ENCODE measurements at places on chromosomes 2 and 18.

DNA sequence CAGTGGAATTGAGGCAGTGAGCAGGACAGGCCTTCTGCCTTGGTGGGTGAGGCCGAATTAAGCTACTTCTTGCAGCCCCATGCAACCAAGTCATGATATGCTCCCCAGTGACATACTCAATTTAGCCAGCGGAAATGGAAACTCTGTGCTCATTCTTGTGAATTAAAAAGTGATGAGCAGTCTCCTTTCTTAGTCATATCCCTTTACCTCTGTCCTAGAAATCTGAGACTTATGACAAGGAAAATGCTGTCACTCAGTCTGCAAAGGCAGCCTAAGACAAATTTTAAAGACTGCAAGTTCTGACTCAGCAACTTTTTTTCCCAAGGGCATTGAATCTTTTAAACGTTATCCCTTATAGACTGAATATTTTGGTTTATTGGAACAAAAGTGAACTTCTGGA lies 218.2 kb downstream of the SH3BP4 start:
- H3K36me3 ChIP-seq = no peaks in the 10 kb centered on the region
- H3K4me1 ChIP-seq = no peaks in the 10 kb centered on the region
- no peak for DNase-seq
- H3K27ac ChIP-seq = no peak overlapping the region
- H3K27me3 ChIP-seq = no peaks in the 10 kb centered on the region
- no peak overlapping the region for H3K4me3 ChIP-seq

- no peak overlapping the region for H3K4me3 ChIP-seq
- H3K27me3 ChIP-seq = no peaks in the 10 kb centered on the region
- H3K27ac ChIP-seq = no peak overlapping the region
- DNase-seq = no peak
- no peaks in the 10 kb centered on the region for H3K36me3 ChIP-seq
- no peaks in the 10 kb centered on the region for H3K4me1 ChIP-seq
These were observed 311.7 kb downstream of the EIPR1 start for GRCh38 chr2:3065928-3066327.

DNA sequence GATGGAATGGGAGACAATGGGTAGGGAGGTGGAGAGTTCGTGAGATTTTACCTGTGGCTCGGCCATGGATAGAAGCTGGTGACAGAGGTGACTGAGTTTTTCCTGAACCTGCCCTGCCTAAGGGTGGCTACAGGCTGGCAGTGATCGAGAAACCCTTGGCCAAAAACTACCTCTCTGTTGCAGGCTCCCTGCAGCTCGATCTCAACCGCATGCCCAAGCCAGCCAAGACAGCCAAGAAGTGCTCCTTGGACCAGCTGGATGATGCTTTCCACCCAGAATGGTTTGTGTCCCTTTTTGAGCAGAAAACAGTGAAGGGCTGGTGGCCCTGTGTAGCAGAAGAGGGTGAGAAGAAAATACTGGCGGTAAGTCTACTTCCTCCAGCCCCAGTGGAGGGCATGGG lies 225.5 kb downstream of the DYSF start:
- H3K36me3 ChIP-seq = no peaks in the 10 kb centered on the region
- no peaks in the 10 kb centered on the region for H3K4me1 ChIP-seq
- H3K4me3 ChIP-seq = no peak overlapping the region
- no peak overlapping the region for H3K27ac ChIP-seq
- peaks cover 2% of the 10 kb centered on the region for H3K27me3 ChIP-seq

GRCh38 chr18:25314838-25315190 lies 37.2 kb downstream of the ZNF521 start:
- DNase-seq = no peak
- no peak overlapping the region for H3K27ac ChIP-seq
- H3K4me1 ChIP-seq = no peaks in the 10 kb centered on the region
- H3K36me3 ChIP-seq = no peaks in the 10 kb centered on the region
- H3K27me3 ChIP-seq = no peaks in the 10 kb centered on the region

DNA sequence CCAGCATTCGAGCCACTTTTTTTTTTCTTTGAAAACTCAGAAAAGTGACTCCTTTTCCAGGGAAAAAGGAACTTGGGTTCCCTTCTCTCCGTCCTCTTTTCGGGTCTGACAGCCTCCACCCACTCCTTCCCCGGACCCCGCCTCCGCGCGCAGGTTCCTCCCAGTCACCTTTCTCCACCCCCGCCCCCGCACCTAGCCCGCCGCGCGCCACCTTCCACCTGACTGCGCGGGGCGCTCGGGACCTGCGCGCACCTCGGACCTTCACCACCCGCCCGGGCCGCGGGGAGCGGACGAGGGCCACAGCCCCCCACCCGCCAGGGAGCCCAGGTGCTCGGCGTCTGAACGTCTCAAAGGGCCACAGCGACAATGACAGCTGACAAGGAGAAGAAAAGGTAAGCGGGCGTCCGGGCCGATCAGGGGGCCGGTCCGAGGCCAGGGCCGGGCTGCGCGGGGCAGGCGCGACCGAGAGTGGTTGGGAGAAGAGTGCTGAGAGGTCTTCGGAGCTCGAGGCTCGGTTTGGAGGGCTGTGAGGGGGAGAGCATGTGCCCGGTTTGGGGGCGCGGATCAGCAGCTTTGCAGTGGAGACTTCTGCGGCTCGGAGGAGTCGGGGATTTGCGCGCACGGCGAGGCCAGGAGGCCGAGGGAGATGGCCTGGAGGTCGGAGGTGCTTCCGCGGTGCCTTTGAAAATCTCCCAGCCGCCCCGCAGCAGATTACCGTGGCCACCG lies 502 bp downstream of the EPAS1 start:
- peaks cover 20% of the 10 kb centered on the region for H3K36me3 ChIP-seq
- H3K4me1 ChIP-seq = peaks cover 45% of the 10 kb centered on the region
- peak overlapping the region; percentile 87 for H3K4me3 ChIP-seq
- DNase-seq = peak; percentile 80
- H3K27ac ChIP-seq = peak overlapping the region; percentile 81
- peaks cover 69% of the 10 kb centered on the region for H3K27me3 ChIP-seq

DNA sequence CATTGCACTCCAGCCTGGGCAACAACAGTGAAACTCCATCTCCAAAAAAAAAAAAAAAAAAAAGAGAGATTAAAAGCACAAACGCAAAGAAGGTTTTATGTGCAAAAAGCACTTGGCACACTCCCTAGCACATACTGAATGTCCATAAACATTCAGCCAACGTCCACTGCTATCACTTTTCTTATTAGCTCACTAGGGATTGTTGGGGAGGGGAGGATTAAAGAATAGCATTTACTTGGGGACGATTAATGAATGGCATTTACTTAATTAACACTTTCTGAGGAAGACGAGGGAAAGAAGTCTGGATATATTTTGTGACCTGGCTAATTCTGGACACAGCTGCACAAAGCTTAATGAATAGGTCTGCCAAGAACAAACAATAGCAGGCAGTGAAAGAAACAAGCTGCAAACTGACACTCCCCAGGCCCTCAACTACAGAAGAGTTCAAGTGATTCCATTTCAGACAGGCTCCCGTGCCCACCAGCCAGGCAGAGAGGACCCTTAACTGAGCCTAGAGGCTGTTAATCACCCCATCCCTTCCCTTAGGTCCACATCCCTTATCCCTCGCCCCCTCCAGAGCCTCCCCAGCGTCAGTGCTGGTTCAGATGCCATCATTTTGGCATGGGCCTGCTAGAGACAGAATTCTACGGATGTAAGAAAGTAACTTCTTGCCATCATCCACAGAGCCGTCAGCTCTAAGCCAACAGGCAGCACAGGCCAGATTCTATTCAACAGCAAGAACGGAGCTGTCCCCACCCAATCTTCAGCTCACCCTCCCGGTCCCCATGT lies 7.4 kb downstream of the CYB5A start:
- no peaks in the 10 kb centered on the region for H3K36me3 ChIP-seq
- peaks cover 21% of the 10 kb centered on the region for H3K4me1 ChIP-seq
- H3K27me3 ChIP-seq = no peaks in the 10 kb centered on the region
- DNase-seq = no peak
- no peak overlapping the region for H3K27ac ChIP-seq

DNA sequence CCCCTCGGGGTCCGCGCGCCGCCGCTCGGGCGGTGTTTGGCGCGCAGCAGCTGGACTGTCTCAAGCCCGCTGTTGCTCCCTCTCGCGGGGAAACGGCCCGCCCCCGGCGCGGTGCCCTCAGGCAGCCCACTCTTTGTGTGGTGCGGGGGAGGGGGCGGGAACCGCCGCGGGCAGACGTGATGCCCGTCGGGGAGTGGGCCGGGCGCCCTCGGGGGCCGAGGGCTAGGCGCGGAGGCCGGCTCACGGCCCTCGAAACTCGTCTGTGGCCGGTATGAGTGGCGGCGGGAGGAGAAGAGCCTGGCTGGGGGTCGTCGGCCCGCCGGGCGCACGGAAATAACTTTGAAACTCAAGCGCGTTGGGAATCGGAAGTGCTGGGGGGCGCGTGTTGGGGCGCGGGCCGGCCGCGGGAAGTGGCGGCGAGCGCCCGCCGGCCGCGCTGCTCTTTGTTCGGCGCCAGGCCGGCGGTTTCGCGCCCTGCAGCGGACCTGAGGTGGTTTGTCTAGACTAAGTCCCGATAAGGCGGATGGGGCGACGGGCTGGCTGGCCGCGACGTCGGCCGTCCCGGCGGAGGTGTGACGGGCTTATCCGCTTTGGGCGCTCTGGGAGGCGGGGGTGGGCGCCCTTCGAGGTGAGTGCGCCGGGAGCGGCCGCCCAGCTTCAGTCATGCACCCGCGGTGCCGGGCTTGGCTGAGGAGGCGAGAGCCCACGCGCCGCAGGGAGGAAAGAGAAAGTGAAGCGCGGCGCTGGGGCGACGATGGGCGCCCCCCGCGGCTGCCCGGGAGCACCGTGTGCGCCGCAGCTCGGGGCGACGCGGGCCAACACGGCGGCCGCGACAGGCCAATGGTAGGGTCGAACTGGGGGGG lies 679 bp downstream of the PTMA start:
- H3K27ac ChIP-seq = peak overlapping the region; percentile 100
- peak overlapping the region; percentile 99 for H3K4me3 ChIP-seq
- H3K4me1 ChIP-seq = peaks cover 37% of the 10 kb centered on the region
- H3K27me3 ChIP-seq = no peaks in the 10 kb centered on the region
- DNase-seq = peak; percentile 63

GRCh38 chr2:39515273-39515896 lies 78.3 kb upstream of the MAP4K3 start:
- peaks cover 27% of the 10 kb centered on the region for H3K4me1 ChIP-seq
- no peaks in the 10 kb centered on the region for H3K36me3 ChIP-seq
- no peak overlapping the region for H3K27ac ChIP-seq
- no peak for DNase-seq
- H3K4me3 ChIP-seq = no peak overlapping the region

- H3K4me3 ChIP-seq = no peak overlapping the region
- H3K27me3 ChIP-seq = no peaks in the 10 kb centered on the region
- no peaks in the 10 kb centered on the region for H3K36me3 ChIP-seq
- no peak for DNase-seq
These were observed 42.2 kb downstream of the TAF4B start for GRCh38 chr18:26268454-26268853.
